NCI-H748 treated with DMSO at 0.1 percent for 48 hours (cell line): ENCODE measurements at places on chromosomes 2 and 18.

DNA sequence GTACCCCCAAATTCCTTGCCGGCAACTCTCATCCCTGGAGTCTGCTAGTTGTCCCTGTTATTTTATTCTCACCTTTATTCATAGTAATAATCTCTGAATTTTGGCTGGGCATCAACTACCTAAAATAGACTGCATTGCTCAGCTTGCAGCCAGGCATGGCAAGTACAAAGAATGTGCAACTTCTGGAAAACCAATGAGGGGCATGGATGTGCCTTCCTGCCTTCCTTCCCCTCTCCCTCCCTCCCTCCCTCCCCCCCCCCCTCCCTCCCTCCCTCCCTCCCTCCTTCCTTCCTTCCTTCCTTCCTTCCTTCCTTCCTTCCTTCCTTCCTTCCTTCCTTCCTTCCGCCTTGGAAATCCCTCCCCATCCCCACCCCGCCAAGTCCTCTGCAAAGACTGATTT is 162.8 kb downstream of the CCDC148 start:
- DNase-seq: no peak

DNA sequence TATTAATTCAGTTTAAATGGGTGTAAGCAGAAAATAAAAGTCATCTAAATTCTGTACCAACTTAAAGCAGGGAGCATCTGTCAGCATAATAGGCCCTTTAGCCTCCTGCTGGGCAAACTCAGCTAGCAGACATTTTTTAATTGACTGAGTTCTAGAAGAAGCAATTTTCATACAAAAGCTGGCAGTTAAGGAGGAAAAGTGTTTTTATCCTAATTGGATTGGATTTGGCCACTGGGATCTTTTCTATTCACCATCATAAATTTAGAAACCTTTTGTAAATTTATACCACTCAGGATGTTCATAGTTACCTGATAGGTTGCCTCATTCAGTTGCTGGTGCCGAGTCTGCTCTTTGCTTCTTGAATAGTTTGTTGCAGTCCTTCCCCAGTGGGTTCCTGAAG is 262.7 kb upstream of the FSIP2 start:
- peak; percentile 98 for DNase-seq

GRCh38 chr2:21331625-21332370 is 208.0 kb downstream of the TDRD15 start:
- DNase-seq: no peak

GRCh38 chr2:3172265-3172935 is 205.2 kb downstream of the EIPR1 start:
- DNase-seq: no peak

GRCh38 chr2:208254118-208254870 is 577 bp downstream of the IDH1 start:
- DNase-seq: peak; percentile 64

GRCh38 chr2:406231-406630 is 118.3 kb upstream of the ALKAL2 start:
- no peak for DNase-seq

- DNase-seq: no peak
Observed at GRCh38 chr2:45315861-45316260, 295.2 kb downstream of the SRBD1 start.

DNA sequence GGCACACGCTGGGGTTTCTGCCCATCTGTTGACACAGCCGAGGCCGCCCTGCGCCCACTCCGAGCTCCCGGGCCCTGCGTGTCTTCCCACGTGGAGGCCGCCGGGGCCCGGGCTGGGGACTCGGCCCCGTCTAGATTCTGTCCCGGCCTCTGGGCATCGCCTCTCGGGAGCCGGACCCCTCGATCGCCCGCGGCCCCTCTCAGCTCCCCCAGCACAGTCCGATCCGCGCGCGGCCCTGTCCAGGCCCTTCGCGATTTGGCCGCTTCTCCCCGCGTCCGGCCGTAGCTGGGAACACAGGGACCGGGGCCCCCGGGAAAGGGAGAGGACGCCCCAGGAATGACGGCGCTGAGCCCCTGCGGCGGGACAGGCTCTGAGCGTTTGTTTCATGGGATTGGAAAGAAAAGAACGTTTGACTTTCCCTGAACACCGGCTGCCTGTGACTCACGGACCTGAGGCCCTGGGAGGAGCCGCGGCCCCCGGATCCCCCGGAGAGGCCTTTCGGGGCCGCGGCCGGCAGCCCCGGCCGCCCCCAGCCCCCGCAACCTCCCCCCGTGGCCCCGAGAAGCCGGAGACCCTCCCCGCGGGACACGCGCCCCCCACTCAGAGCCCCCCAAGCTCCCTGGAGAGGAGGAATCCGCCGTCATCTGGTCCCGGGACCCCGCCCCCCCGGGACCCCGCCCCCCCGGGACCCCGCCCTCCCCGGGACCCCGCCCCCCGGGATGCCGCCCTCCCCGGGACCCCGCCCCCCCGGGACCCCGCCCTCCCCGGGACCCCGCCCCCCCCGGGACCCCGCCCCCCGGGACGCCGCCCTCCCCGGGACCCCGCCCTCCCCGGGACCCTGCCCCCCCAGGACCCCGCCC is 62.7 kb upstream of the CTDP1 start:
- no peak for DNase-seq

- DNase-seq: no peak
Observed at GRCh38 chr2:168458139-168458538, 2.1 kb downstream of the CERS6 start.

DNA sequence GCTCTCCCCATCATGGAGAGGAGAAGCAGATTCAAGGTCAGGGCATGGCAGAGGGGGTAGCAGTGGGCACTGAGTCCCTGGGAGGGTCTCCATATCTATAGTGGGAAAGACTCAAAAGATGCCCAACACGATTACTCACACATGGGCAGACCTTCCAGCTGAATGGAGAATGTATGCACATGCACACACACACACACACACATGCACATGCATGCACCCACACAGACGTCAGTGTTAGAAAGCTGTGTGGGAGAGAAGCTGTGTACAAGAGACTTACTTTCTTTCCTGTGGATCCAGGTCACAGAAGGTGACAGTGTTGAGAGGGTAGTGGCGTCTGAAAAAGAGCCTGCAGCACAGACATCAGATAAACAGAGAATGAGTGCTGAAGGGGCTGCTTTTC is 194.5 kb downstream of the TNS1 start:
- no peak for DNase-seq

- DNase-seq: no peak
Observed at GRCh38 chr2:96156011-96156820, 11.0 kb upstream of the DUSP2 start.

- no peak for DNase-seq
Observed at GRCh38 chr2:15645720-15646385, 54.2 kb downstream of the DDX1 start.

DNA sequence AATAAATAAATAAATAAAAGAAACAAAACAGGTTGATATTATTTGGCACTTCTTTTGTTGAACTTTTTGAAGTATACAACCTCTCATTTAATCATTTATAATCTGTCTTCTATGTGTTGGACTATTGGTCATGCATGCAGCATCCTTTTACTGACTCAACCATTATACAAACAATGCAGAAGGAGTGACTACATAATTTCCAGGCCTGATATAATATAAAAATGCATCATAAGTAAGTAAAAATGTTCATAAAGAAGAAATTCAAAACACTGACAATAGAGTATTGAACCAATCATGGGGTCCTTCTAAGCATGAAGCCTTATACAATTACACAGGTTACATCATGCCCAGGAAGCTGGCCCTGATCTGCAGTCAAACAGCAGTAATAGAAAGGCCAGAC is 141.5 kb upstream of the FN1 start:
- DNase-seq: no peak

DNA sequence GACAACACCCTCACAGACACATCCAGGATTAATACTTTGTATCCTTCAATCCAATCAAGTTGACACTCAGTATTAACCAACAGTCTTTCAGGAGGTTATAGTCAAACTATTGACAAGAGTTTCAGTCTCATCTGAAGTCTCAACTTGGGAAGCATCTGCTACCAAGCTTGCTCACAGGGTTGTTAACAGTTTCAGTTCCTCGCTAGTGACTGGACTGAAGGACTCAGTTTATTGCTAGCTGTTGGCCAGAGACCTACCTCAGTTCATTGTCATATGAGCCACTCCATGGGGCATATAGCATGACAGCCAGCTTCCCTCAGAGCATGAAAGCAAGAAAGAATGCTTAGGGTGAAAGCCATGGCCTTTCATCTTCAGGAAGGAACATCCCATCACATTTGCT is 228.6 kb downstream of the EPHA4 start:
- no peak for DNase-seq

- no peak for DNase-seq
Observed at GRCh38 chr18:59062643-59063006, 77.1 kb upstream of the SEC11C start.

GRCh38 chr2:57617318-57617717 is 429.3 kb upstream of the VRK2 start:
- DNase-seq: no peak

DNA sequence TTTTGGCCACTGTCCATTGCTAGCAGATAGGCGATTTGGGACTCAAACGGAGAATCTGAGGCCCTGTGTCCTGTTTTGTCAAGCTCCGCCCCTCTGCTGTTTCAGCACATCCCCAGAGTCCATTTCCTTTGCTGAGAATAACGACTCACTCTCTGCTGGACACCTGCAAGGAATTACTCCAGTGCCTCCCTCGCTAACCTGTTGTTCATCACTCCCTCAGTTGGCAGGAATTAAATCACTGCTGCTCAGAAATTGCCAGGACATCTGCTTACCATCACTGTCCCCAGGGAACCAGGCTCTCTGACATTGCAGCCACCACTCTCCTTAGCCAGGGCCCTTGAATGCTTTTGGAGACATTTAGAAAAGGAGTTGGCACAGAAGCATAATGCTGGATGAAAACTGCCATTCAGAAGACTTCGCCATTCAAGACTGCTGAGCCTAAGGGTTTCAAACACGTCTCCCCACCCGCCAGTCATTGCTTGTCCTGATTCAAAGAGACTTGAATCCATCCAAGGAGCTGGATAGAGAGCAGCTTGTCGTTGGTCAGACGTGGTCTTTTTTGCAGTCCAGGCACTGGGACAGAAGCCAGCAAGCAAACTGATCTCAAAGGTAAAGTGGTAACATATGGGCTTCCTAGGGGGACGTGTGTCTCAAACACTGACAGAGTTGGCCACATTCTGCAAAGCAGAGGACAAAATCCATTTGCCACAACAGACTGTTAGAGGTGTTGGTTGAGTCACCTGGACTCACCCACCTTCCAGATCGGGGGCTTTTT is 155.3 kb downstream of the UXS1 start:
- no peak for DNase-seq

DNA sequence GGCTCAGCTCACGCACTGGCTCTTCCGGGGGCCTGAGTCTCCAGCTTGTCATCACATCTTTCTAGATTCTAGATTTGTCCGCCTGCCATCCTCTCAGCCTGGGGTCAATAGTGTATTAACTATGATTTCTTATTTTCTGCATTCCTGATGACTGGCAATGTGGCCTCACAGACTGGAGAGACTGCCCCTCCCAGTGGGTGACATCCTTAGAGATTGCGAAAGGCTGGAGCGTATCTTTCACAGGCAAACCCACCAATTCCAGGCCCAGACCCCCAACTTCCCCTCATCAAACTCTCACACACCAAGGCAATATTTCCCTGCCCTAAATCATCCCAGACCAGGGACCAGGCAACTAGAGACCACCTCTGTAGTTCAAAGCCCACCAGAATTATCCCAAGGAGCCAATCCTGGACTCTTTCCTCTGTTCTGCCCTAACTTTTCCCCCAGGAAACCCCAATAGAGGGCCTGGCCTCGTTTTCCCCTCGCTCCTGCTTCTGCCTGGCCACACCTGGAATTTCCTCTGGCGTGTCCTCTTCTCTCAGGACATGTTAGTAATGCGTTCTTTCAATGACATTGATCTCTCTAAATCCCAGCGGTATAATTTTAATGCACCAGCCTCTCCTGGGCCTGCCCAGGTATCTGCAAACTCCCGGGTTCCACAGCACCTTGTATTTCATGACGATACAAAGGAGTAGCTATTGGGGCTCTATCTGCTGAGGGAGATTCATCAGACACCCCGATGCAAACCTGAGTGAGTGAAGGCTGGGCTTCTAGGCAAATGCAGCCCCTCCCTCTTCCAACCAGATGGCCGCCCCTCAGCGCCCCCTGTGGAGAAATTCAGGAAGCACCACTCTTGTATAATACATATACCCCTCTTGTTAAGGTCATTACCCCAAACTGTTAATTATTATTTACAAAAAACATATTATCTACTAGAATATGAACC is 2.4 kb upstream of the KCNF1 start:
- peak; percentile 97 for DNase-seq

- DNase-seq: no peak
Observed at GRCh38 chr2:196076778-196077568, 8.3 kb upstream of the DNAH7 start.

DNA sequence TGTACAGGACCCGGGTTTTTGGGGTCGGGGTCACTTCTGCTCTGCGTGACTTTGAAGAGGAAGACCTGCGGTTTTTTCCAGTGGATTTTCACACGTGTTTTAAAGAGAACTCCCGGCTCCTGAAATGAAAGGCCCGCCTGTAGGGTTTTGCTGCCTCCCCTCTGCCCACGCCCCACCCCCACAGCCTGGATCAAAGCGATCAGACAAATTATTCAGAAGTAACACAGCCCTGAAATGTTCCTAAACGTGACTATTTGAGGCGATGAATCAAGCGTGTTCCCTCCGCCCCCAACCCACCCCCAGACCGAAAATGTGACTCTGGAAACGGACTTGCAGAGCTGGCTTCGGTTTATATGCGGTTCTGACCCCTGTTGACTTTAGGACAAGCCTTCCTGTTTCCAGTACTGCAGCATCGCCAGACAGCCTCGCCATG is 28.7 kb upstream of the SMIM21 start:
- DNase-seq: no peak

GRCh38 chr2:37648331-37649011 is 23.0 kb downstream of the CDC42EP3 start:
- DNase-seq: no peak

GRCh38 chr2:181252262-181253148 is 204.7 kb upstream of the ITGA4 start:
- peak; percentile 38 for DNase-seq

DNA sequence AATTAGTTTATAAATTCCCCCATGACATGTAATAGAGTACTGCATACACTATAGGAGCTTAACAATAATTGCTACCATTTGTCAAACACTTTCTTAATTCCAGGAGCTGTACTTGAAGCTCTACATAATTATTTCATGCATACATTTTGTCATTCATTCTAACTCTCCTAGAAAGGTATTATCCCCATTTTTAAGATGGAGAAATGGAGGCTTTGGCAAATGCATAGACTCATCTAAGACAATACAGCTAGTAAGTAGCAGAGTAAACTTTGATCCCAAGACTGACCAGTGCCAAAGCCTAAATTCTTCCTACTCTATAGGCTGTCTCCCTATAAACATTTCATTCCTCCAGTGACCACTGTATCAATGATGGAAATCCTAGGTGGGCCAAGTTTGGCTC is 42.6 kb upstream of the TMEM247 start:
- no peak for DNase-seq

DNA sequence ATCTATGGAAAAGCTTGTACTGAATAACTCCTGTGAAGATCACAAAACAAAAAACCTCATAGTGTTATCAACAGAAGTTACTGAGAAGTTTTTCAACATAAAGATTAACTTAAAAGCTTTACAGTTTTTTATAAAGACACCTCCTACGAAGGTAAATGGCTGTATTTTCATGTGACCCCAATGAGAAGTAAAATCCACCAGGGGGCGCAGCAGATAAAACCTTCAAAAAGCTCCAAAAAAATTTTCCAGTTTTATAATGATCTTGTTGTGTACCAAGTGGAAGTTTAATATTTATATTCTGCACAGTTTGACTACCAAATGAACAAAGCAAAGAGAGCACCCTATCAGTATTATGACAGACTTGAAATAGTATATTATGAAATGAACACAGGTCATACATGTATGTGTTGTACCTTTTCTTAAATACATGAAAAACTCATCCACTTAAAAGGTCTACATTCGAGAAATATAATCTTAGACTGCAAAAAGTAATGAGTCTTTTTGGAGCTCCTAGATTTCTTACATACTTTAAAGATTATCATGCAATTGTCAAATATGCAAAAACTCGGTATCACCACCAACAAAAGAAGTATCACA is 38.5 kb downstream of the PNO1 start:
- no peak for DNase-seq
